Vagina (tissue), 2 donors: ENCODE measurements at places on chromosomes 13 and 19.

DNA sequence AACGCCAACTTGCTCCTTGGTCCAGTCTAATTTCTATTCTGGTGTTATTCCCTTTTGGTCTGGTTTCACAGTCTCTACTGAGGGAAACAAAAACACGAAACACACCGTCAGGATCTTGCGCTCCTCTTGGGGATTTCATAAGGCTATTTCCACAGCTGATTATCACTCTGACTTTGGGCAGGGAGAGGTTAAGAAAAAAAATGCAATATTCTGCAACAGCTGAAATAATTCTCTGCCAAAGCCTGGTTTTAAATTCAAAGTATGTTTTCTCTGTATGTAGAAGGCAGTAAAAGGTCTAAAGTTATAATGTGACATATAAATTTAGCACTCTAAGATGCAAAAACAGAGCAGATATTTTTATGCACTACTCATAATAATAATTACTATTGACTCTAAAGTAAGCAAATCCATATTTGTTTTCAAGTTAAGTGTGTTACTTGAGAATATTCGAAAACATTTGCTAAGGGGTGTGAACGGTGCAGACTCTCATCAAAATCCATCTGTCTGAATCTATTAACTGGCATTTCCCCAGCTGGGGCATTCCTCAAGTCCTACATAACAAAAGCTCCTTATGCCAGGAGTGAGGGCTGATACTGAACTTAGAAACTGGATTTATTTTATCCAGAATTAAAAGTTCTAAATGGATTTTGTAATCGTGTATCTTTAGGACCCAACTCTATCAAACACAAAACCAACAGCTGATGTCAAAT, 38.4 kb upstream of the STARD13 start:
- DNase-seq = no peak
- no peaks in the 10 kb centered on the region for H3K4me1 ChIP-seq
- H3K4me3 ChIP-seq = no peak overlapping the region
- H3K27ac ChIP-seq = peak overlapping the region; percentile 54
- H3K27me3 ChIP-seq = no peaks in the 10 kb centered on the region
- no peaks in the 10 kb centered on the region for H3K36me3 ChIP-seq

DNA sequence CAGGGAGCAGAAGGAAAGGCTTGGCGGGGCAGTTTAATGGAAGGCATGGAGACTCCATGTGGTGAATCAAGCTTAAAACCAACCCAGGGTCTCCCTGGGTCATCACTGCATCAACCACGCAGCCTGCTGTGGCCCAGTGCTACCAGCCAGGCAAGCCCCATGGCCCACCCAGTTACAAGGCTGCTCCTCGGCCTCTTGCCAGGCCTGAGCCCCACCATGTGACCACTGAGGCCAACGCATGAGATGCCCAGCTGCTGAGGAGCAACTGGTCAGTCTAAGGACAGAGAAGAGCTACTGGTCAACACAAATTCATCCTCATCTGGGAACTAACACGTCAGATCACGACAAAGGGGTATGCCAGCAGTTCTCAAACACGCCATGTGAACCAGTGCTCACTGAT, 15.4 kb upstream of the KPTN start:
- no peaks in the 10 kb centered on the region for H3K36me3 ChIP-seq
- H3K27me3 ChIP-seq = no peaks in the 10 kb centered on the region
- no peak overlapping the region for H3K27ac ChIP-seq

- DNase-seq = no peak
- H3K27ac ChIP-seq = no peak overlapping the region
- H3K36me3 ChIP-seq = no peaks in the 10 kb centered on the region
- H3K4me3 ChIP-seq = no peak overlapping the region
These were observed 648.7 kb downstream of the UQCRFS1 start for GRCh38 chr19:28563964-28564921.

- H3K27me3 ChIP-seq = no peaks in the 10 kb centered on the region
- peaks cover 63% of the 10 kb centered on the region for H3K4me1 ChIP-seq
- peak overlapping the region; percentile 97 for H3K27ac ChIP-seq
- no peak for DNase-seq
These were observed 1.2 kb upstream of the PLEKHF1 start for GRCh38 chr19:29663861-29664752.

DNA sequence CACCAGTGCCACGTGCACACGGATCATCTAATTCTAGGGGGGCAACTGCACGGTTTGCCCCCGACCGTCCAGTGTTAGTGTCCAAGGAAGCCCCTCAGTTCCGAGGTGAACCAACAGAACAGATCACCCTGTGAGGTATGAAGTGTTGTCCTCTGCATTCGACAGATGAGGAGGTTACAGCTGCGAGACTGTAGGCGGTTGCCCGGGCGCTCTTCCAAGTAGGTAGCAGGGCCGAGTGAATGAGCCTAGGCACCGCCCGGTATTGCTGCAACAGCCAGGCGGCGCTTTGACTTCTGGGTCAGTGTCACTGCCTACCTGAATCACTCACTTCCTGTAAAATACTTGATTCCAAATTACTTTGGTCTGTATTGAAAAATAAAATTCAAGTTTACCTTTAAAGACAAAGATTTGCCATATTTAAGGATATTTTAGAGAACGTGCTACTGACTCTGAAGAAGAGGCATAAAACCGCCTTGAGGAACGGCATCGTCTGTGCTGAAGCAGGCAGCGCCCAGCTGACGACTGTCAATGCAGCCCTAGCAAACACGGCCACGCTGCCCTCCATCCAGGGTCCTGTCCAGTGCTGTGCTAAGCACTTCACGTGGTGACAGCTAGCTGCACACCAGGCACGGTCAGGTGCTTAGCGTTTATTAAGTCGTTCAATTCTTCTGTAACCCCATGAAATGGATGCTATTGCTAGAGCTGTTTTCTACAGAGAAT, 19.3 kb upstream of the RASA3 start:
- H3K27me3 ChIP-seq = no peaks in the 10 kb centered on the region
- no peaks in the 10 kb centered on the region for H3K36me3 ChIP-seq
- no peak overlapping the region for H3K4me3 ChIP-seq
- peaks cover 11% of the 10 kb centered on the region for H3K4me1 ChIP-seq
- DNase-seq = no peak

DNA sequence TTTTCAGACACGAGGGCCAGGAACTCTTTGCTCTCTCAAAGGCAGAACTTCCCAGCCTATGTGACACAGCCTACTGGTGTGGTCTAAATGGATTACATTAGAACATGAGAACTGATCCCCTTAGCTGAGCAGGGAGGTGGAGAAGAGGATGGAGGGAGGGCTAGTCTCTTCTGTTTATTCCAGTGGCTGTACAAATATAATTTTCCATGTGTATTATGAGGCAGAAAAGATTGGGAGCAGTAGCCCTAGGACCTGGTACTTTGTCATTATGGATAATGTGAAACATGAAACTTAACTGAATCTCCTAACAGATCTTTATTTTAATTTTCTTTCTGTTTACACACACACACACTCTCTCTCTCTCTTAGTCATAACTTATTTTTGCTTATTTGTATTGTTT, 82.1 kb downstream of the WDFY2 start:
- no peak overlapping the region for H3K27ac ChIP-seq
- H3K4me3 ChIP-seq = no peak overlapping the region
- no peaks in the 10 kb centered on the region for H3K36me3 ChIP-seq
- peaks cover 45% of the 10 kb centered on the region for H3K4me1 ChIP-seq
- no peak for DNase-seq

DNA sequence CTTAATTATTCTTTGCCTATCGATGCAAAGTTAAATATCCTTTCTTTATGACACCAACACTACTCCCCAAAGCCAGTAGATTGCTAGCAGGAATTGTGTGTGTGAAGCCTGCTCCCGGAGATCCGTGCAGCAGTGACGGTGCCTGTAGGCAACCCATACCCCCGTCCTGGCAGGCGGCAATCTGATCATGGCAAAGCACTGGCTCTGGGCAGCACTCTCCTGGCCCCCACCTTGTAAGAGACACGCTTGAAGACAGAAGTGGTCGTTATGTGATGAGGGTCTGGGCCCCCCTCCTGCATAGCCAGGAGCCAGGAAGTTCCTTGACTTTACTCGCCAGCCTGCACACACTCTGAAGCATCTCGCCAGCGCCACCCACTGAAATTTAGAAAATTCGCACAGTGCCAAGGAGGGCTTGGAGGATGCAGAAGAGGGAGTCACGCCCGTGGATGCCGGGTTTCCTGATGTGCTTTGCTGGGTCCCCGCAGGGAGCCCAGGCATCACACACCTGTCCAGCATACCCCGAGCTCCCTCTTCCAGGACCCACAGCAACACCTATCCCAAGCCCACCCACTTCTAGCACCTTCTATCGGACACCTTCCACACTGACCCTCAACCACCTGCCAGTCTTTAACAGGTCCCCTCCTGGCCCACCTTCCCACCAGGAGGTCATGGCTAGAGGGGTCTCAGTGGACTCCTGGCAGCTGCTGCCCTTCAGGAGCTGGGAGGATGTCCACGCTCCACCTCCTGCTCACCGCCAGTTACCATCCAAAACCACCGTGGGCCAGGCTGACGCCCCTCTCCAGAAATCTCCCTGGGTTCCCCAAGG, 54.5 kb downstream of the CEBPG start:
- H3K27me3 ChIP-seq = no peaks in the 10 kb centered on the region
- H3K36me3 ChIP-seq = no peaks in the 10 kb centered on the region
- no peak for DNase-seq
- no peak overlapping the region for H3K27ac ChIP-seq

DNA sequence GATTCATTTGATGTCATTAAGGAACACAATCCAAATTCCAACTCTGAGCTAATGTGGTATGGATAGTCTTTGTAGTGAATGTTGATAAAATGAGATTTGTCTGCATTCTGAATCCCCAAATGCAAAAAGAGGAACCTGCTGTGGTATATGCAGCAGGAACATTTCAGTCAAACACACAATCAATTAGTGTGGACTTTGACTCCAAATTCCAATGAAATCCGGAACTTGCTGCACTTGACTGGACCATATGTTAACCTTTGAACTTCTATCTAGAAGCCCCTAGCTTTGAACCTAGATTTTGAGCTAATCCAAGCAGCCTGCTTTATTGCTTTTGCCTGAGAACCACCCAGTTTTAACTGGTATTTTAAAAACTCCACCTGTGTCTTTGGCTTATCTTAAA, 341.3 kb downstream of the SPRY2 start:
- H3K36me3 ChIP-seq = no peaks in the 10 kb centered on the region
- no peak overlapping the region for H3K27ac ChIP-seq
- H3K4me3 ChIP-seq = no peak overlapping the region
- DNase-seq = no peak
- H3K4me1 ChIP-seq = no peaks in the 10 kb centered on the region
- no peaks in the 10 kb centered on the region for H3K27me3 ChIP-seq
